Stimulated activated CD8-positive, alpha-beta memory T cell treated with anti-CD3 and anti-CD28 coated beads, Interleukin-12 subunit alpha, Interleukin-12 subunit beta, amount 100 ng/mL, for 4 hours (primary cell): ENCODE measurements at places on chromosomes 16 and 17.

- no peak for DNase-seq
Measured at GRCh38 chr16:84720177-84720579, 20.4 kb downstream of the USP10 start.

GRCh38 chr16:59212492-59213024, 478.4 kb upstream of the GOT2 start:
- no peak for DNase-seq

DNA sequence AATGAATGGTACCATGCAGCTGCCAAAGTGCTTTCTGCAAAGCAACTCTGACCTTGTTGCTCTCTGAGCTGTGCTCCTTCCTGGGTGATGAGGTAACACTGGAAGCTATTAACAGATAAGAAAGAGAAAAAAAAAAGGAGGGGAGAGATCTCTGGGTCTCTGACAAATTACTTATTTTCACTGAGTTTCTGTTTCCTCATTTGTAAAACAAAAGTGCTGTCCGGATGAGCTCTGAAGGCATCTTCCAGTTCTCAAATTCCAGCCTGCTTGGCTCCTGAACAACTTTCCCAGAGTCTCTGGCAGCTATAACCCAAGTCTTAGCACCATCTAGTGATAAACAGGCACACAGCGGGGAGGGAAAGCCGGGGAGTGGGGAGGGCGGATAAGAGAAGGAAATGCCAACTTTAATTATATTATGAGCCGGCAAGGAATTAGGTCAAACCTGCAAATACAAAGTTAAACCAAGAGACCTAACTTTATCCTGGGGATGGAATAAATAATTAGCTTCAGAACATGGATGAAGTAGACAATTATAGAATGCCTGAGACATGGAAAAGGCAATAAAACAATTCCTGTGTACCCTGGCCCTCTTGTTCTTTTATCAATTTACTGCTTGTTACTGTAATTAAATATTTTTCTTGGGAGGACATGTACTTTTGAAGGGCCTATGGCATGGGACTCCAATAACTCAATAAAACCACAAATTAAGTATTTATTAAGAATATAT, 61.3 kb upstream of the KIFC3 start:
- DNase-seq = no peak

DNA sequence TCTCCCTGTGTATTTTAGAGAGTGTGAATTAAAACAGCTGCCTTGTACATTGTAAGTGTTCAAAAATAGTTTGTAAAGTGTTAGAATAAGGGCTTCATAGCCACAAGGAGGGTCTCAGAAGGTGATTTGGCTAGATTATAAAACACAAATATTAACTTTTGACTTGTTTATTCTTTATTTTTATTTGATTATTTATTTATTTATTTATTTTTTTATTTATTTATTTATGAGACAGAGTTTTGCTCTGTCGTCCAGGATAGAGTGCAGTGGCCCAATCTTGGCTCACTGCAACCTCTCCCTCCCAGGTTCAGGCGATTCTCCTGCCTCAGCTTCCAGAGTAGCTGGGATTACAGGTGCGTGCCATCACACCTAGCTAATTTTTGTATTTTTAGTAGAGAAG, 111.5 kb upstream of the RBFOX1 start:
- no peak for DNase-seq

DNA sequence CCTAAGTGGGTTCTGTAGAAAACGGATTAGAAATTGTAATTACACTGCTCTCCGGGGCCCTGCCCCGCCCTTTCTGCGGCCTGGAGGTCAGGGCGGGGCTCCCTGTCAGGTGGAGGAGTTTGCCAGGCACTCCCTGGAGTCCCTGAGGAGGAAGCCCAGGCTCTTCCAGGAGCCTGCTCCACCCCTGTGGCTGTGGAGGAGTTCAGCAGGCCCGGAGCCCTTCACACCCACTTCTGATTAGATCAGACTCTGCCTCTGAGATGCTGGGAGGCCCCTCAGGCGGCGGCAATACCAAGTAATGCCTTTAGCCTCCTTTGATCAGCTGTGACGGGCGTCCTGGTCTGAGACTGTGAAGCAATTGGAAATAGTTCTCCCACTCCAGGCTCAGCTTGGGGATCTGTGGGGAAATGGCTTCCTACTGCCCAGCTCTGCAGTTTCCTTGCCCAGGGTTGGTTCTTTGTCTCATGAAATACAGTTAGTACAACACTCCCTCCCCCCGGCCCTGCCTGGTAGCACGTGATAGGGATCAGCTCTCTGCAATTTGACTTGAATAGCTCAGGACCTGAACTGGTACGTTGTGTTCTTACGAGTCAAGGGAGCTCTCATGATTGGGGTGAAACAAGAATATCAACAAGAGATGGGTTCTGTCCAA, 22.3 kb downstream of the BAIAP2 start:
- no peak for DNase-seq

GRCh38 chr17:82283208-82283749, 9.8 kb upstream of the CSNK1D start:
- DNase-seq = peak; percentile 43

- DNase-seq = no peak
Measured at GRCh38 chr16:53304334-53304733, 129.9 kb upstream of the RBL2 start.

DNA sequence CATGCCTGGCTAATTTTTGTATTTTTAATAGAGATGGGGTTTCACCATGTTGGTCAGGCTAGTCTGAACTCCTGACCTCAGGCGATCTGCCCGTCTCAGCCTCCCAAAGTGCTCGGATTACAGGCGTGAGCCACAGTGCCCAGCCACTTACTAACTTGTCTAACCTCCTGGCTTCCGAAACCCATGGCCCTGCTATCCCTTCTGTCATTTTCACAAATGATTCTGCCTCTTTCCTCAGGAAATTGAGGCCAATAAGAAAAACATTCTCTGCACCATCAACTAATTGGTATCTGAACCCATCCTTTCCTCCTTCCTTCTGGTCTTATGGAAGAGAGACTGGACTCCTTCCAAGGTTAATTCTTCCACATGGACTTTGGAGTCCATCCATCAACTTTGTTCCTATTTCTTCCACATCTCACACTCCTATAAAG, 27.9 kb upstream of the TNRC6A start:
- no peak for DNase-seq

DNA sequence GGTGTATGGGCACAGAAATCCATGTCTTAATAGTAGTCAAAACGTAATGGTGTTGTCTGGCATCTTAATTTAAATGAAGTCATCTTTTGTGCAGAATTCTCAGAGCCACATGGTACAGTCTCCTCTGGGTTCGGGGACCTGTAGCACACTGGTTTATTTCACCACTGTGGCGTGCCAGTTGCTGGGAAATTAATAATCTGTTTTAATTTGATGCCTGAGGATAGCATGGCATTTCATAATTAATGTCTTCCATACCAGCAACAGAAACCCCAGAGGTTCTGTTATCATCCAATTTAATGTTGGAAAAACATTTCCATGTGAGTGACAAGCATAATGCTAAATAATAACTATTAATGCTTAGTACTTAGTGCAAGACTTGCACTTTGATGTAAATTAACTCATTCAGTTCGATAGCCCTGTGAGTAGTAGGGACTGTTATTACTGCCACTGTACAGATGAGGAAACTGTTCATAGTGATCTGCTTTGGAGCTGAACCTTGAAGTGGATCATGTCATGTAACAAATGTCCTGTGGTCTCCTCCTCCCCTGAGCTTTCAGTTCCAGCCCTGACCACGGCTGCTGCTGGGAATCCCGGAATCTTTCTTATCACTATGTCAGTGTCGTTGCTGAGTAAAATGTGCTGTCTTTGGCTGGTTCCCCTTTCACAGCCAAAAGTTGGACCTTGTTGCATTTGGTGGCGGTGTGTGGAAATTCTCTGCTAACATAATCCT, 51.2 kb downstream of the SNX29 start:
- DNase-seq = no peak

GRCh38 chr17:65294181-65294719, 157.1 kb downstream of the RGS9 start:
- peak; percentile 21 for DNase-seq

DNA sequence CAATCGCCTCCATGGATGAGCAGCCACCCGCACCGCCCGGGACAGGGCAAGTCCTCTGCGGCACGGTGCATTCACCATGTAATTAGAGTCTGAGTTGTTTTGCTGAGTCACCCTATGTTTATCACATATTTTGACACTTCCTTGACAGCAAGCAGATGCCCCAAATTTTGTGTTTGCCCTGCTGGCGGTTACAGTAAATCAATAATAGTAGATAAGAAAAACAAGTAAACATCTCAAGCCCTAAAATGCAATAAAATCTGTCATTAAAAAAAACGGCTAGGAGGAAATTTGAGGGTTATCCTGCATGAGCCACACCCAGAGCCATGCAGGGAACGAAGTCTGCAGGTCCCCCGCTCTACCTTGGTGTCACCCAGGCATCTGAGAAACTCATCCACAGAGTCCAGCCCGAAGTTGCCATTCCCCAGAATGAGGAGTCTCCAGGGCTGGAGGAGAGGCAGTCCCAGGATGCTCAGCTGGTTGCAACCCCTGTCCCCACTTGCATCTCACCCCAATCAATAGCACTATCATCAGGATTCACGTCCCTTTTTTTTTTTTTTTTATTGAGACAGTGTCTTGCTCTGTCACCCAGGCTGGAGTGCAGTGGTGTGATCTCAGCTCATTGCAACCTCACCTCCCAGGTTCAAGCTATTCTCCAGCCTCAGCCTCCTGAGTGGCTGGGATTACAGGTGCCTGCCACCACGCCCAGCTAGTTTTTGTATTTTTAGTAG, 16.5 kb upstream of the ST6GALNAC1 start:
- DNase-seq = no peak

DNA sequence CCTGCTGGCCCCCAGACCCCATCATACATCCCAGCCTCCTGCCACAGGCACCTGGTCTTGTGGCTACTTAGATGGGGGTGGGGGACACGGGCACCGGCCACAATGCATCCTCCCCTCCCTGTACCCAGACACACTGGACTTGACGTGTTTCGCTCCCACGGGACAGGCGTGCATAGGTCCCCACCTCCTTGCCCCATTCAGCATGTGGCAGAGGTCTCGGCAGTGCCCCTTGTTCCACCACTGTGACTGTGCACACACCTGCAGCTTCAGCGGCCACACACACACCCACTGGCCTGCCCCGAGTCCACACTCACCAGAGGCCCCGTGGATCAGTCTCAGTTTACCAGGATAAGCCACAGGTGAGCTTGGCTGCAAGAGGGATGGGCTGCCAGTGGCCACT, 109.6 kb downstream of the ENGASE start:
- DNase-seq = no peak

DNA sequence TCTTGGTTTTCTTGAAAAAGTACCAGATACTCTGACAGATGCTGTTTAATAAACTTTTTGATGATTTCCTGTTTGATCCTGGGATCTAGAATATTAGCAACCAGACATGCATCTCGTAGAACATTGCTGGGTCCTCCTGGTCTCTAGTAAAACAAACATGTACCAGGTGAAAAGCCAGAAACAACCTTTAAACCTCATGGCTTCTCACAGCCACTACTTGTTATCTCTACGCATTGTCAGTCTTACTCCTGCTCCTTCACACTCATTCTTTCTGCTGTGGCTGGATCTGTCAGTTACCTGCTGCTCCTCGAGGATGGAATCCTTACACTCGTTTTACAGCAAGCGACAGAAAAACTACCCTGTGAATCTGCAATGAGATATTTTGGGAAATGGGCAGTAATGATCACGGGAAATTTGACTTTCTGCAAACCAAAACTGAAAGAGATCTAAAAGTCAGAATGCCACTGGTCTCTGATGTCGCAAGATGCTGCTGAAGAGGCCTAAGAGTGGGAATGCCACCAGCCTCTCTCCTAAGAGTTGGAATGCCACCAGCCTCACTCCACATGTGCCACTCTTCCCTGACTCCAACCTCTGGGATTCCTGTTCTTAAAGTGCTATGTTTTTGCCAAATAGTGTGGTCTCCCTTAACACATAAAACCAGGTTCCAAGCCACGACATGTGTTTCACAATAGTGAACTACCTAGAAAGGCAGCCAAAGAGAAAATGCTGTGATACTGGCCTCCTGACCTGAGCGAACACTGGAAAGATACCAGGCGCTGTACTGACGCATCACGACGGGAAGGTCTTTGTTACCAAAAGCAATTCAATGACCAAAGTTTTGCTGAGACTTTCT, 86.3 kb downstream of the VPS53 start:
- no peak for DNase-seq

- DNase-seq = no peak
Measured at GRCh38 chr17:48770954-48771353, 42.4 kb upstream of the HOXB13 start.

- DNase-seq = no peak
Measured at GRCh38 chr17:66230922-66231591, 1.8 kb upstream of the APOH start.

GRCh38 chr17:9211133-9211765, 189.9 kb downstream of the NTN1 start:
- no peak for DNase-seq

DNA sequence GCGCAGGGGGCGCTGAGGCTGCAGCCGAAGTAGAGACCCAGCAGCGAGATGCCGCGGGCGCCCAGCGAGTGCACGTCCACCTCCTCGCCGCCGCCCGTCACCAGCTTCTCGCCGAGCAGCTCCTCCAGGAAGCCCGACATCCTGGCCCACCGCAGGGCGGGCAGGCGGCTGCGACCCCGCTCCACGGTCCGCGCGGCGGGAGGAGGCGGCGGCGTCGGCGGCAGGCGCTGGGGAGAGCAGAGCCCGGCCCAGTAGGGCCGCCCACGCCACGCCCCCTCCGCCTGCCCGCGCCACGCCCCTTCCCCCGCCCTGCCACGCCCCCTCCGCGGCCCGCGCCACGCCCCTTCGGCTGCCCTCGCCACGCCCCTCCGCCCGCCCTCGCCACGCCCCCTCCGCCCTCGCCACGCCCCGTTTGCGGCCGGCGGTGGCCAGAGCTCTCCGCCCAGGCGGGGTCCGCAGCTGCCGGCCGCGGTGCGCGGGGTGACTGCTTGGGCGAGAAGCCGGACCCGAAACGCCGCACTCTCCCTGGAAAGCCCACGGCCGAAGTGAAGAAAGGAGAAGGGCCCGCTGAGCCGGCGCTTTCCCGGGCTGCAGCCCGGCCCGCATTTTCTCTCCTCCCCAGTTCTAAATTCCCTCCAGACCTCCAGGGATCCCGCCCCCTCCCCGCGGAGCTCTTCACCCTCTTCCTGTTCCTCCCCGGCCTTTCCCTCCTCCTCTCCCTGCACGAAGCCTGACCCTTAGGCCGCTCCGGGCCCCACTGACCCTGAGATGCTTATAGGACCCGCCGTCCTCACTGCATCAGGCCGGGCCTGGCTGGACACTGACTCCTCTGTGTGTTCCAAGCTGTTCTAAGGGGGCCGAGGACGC, at the start of gene NXN:
Gene NXN (minus strand): TSS at position 238 of the 867 bp plus-strand sequence.
- peak; percentile 85 for DNase-seq

- no peak for DNase-seq
Measured at GRCh38 chr16:2857451-2858244, at the start of gene PRSS22. TSS of gene PRSS22 (minus strand) at chr16:2858170. CDS start at chr16:2858104, 66 bp downstream.

GRCh38 chr16:69260019-69260418, 51.1 kb upstream of the VPS4A start:
- DNase-seq = no peak
